ENCODE measurements at places on chromosomes 7 and 10. TPM values are rescaled to one million over a fixed set of nuclear protein-coding genes. Genes with fewer than 3 reads are reported as not detected.

KLF14 gene
- not detected for total RNA-seq

TMEM229A gene
- total RNA-seq = 2.1 TPM

GPNMB gene
- 17.7 TPM for total RNA-seq

LRRD1 gene
- not detected for total RNA-seq

EN2 gene
- total RNA-seq = not detected

PCDH15 gene
- total RNA-seq = not detected

LIPM gene
- total RNA-seq = not detected

SHTN1 gene
- 2.9 TPM for total RNA-seq

DNAJC12 gene
- total RNA-seq = 9.4 TPM

BMI1 gene
- total RNA-seq = 36.8 TPM

C10orf62 gene
- total RNA-seq = not detected

DNAH11 gene
- under 0.01 TPM for total RNA-seq

ANTXRL gene
- total RNA-seq = not detected

MARCHF5 gene
- 10.1 TPM for total RNA-seq

LRRC27 gene
- total RNA-seq = 4.2 TPM

BHLHA15 gene
- 1.8 TPM for total RNA-seq

OR6V1 gene
- total RNA-seq = not detected

AASS gene
- total RNA-seq = 8.6 TPM

CALCR gene
- not detected for total RNA-seq

GSDME gene
- total RNA-seq = 14.9 TPM

CAMK2B gene
- total RNA-seq = 0.97 TPM

NKX6-2 gene
- total RNA-seq = not detected

PTPN20 gene
- not detected for total RNA-seq

AS3MT gene
- 1.3 TPM for total RNA-seq

MMRN2 gene
- total RNA-seq = 6.8 TPM

MACC1 gene
- 0.18 TPM for total RNA-seq

DNA2 gene
- 7.1 TPM for total RNA-seq

YAE1 gene
- total RNA-seq = 19.0 TPM

CHRM2 gene
- total RNA-seq = not detected

STEAP2 gene
- 3.8 TPM for total RNA-seq

GPR141 gene
- not detected for total RNA-seq

CYP3A4 gene
- not detected for total RNA-seq

SLC25A40 gene
- 9.4 TPM for total RNA-seq

FAM237B gene
- total RNA-seq = not detected

RBM20 gene
- not detected for total RNA-seq

SORBS1 gene
- total RNA-seq = 5.8 TPM

COL1A2 gene
- 7,749 TPM for total RNA-seq

ZNF37A gene
- total RNA-seq = 6.7 TPM

GAD2 gene
- total RNA-seq = not detected

UPK3BL1 gene
- total RNA-seq = 10.3 TPM

FZD1 gene
- total RNA-seq = 9.4 TPM

C1GALT1 gene
- total RNA-seq = 30.0 TPM

SEMA3D gene
- total RNA-seq = 0.49 TPM

HOXA5 gene
- total RNA-seq = not detected

AGR2 gene
- total RNA-seq = not detected

MYL7 gene
- not detected for total RNA-seq
